ENCODE measurements at places on chromosomes 5 and 9.
A peak's percentile ranks its signal among the peaks of the same experiment; 100 is the strongest.

GRCh38 chr9:106933470-106933869 is 70.5 kb downstream of the ZNF462 start:
- DNase-seq = no peak

DNA sequence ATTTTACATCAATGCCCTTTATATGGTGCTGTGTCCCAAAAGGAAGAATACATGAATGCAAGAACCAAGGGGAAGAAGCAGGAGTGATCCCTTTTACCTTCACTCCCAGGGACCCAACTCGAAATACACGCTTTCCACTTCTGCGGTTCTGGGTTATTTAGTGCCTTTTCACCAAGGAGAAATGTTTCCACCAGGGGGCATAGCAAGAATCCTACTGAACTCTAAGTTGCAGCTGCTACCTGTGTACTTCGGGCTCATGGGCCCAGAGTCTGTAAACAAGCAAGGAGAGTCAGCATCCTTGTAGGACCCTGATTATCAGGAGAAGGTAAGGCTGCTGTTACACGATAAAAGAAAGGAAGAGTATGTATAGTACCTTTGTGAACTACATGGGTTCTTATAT is 45.7 kb downstream of the DPYSL3 start:
- DNase-seq = no peak

DNA sequence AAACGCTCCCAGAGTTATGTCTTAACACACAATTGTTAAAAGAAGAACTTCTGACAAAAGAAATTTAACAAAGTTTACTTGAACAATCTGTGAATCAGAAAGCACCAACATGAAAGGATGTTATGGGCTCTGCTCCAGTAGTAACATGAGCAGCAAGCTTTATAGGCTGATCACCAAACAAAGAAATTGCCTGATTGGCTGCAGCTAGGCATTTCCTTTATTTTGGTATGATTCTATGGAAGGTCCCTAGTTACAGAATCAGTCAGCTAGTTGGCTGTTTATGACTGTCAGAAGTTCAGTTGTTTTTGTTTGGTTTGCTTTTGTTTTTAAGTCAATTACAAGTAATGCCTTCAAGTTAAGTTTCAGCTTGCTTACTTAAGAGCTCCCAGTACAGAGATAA is 102.4 kb upstream of the SMC2 start:
- DNase-seq = no peak

DNA sequence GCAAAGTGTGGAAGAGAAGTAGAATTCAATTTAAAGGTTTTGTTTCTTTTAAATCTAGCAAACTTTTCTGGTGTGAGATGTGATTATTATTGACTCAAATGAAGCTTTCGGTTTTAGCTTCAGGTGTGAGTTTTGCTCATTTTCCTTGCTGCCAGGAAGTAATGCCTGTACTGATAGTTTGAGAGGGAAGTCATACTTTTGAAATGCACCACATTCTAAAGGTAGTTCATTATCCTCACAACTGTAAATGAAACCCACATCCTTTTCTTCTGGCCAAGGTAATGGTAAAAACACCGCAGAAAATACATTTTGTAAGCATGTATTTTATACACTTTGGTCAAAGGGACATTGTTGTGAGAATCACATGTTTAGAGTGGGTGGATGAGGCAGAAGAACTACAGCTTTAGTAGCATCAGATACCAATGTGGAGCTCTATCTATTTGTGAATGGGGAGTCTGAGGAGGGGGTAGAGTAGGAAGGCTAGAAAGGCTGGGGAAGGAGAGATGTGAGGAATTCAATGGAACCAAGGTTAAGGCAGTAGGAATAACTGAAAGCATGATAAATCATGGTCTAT is 167.0 kb upstream of the CDKN2B start:
- DNase-seq = no peak

GRCh38 chr9:92294297-92294676 is 790 bp upstream of the IARS1 start:
- no peak for DNase-seq

- DNase-seq = no peak
Observed at GRCh38 chr9:31359071-31359470, 1025.4 kb upstream of the ACO1 start.

DNA sequence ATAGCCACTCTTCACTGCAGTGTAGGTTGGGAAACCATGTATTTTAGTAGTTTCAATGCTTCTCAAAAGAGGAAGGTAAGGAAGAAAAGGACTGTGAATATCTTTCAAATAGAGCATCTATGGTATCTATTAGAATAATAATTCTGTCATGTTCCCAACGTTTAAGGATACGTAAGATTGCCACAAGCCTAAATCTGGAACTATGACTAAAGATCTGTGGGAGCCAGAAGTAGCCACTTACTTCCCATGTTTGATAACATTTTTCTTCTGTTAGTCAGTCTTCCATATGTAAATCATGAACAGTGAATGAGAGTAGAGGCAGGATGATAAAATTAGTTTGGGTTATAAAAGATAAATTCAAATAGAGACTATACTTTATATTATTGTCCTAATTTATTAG is 16.3 kb upstream of the MROH2B start:
- no peak for DNase-seq

GRCh38 chr5:36441280-36441679 is 139.6 kb upstream of the RANBP3L start:
- no peak for DNase-seq

GRCh38 chr5:71695071-71695470 is 24.0 kb upstream of the CARTPT start:
- DNase-seq = peak; percentile 1

GRCh38 chr5:114702136-114702535 is 340.3 kb downstream of the KCNN2 start:
- DNase-seq = no peak

- DNase-seq = no peak
Observed at GRCh38 chr5:137481596-137481995, 17.5 kb downstream of the SPOCK1 start.

- no peak for DNase-seq
Observed at GRCh38 chr9:107409581-107410389, 79.8 kb downstream of the KLF4 start.

GRCh38 chr5:172945151-172945550 is 14.1 kb upstream of the RPL26L1 start:
- no peak for DNase-seq

- DNase-seq = no peak
Observed at GRCh38 chr9:137311171-137311985, 9.3 kb upstream of the NRARP start.

DNA sequence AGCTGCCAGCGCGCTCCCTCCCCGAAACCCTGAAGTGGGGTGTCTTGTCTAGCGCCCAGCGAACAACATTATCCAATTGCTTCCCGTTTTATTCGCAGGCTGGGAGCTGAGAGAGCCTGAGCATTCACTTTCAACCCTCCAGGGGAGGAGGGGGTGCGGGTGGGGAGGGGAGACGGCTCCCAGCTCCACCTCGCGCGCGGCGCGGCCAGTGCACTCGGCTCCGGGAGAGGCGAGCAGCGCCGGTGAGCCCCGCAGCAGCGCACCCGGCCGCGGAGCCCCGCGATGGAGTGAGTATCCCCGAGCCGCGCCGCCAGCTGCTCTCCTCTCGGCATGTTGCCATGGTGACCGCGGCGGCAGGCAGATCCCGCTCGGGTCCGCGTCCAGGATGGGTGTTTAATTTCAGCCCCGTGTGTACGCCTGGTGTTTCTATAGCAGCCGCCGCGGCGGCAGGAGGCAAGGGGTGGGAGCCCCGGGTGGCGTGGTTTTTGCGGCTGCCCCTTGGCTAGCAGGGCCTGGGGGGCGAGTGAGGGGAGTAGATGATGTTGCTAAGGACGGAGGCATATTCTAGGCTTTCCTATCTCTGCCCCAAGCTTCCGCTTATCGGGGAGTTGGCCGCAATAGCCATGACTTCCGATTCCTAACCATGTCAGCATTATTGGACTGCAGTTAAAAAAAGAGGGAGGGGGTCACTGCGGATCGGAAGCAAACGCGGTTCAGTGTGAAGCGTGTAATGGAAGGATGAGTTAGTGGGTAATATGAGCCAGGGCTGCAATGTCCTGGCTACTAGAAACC is 139.2 kb upstream of the PALM2AKAP2 start:
- no peak for DNase-seq

DNA sequence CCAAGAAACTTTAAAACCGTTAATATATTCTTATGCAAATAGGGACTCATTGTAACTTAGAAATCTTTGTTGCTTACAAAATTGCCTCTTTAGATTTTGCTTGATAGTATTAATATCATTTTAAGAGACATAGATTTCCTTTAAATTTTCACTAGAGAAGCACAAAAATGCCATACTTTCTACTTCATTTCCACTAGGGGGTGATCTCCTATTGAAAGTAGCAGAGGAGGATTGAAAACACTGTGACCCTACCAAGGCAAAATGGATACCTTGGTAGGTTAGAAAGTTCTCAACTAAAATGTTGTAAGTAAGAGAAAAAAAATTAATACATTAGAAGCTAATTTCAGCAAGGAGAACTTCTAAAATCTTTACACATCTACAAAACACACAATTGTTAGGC is 204.9 kb downstream of the CHSY3 start:
- DNase-seq = no peak

- no peak for DNase-seq
Observed at GRCh38 chr5:158096835-158097234, 237.9 kb upstream of the CLINT1 start.

- DNase-seq = no peak
Observed at GRCh38 chr9:76424491-76424890, 30.3 kb upstream of the RFK start.

DNA sequence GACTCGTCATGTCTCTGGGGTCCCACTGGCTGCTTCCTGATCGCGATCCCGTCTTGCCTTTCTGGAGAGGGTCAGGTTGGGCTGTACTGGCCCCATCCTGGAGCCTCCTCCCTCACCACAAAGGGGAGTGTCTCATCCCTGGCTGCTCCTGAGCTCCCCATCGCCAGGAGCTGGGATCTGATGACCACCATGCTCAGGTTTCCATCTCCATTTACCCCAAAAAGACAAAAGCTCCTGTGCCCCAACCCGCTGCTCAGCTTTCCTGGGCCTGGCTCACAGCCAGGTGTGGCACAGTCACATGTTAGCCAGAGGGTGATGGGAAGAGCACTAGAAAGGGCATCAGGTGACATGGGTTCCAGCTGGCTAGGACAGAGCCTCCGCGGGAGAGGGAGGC is 47.3 kb upstream of the CDKN2AIPNL start:
- DNase-seq = no peak

DNA sequence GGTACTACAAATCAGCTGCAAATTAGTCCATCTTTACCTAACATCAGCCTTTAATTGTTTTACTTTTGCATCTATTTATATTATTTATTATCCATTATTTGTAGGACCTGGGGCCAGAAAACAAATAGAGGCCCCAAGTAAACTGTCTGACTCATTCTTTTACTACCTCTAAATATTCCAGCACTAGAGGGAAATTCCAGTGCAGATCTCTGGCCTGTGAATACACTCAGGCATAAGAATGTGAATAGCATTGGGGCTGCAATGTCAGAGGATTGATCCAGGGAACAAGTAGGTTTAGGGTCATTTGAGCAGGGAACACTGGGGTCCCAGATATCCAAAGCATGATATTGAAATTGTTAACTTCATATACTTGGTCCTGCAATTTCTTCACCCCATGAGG is 176.6 kb upstream of the TYRP1 start:
- DNase-seq = no peak

GRCh38 chr5:180343831-180344695 is 9.1 kb downstream of the GFPT2 start:
- DNase-seq = no peak

GRCh38 chr9:34690983-34691935 is at the start of gene CCL19:
Gene CCL19, minus strand, starts transcription at chr9:34691276. Its CDS starts 137 bp downstream, at chr9:34691139.
- no peak for DNase-seq
